ENCODE measurements at places on chromosomes 4 and X. TPM values are rescaled to one million over a fixed set of nuclear protein-coding genes. Genes with fewer than 3 reads are reported as not detected.

IBSP gene
- total RNA-seq = not detected

CTAG2 gene
- not detected for total RNA-seq

SPP1 gene
- 0.99 TPM for total RNA-seq

TRO gene
- 28.2 TPM for total RNA-seq

MSL3 gene
- 18.2 TPM for total RNA-seq

RHOH gene
- 74.2 TPM for total RNA-seq

HELT gene
- not detected for total RNA-seq

NUP54 gene
- 43.3 TPM for total RNA-seq

F11 gene
- total RNA-seq = 0.24 TPM

S100P gene
- 0.45 TPM for total RNA-seq

CT45A5 gene
- total RNA-seq = not detected

DNA sequence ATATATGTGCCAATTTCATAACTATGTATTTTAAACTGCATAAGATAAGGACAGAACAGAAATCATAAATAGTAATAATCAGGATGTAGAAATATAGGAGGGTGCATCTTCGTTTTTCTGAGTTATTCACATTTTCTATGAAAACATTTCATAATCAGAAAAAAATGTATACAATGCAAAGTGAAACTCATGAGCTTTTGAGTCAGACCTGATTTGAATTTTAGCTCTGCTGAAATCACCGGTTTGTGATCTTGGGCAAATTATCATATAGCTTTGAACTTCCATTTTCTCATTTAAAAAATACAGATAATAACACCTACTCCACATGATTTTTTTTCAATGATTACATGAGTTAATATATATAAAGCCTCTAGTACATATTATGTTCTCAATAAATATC lies 106.9 kb downstream of the KDR start:
- no peaks in the 10 kb centered on the region for H3K27me3 ChIP-seq
- no peaks in the 10 kb centered on the region for H3K36me3 ChIP-seq
- H3K4me1 ChIP-seq = no peaks in the 10 kb centered on the region
- no peak overlapping the region for H3K4me3 ChIP-seq
- DNase-seq = no peak

DNA sequence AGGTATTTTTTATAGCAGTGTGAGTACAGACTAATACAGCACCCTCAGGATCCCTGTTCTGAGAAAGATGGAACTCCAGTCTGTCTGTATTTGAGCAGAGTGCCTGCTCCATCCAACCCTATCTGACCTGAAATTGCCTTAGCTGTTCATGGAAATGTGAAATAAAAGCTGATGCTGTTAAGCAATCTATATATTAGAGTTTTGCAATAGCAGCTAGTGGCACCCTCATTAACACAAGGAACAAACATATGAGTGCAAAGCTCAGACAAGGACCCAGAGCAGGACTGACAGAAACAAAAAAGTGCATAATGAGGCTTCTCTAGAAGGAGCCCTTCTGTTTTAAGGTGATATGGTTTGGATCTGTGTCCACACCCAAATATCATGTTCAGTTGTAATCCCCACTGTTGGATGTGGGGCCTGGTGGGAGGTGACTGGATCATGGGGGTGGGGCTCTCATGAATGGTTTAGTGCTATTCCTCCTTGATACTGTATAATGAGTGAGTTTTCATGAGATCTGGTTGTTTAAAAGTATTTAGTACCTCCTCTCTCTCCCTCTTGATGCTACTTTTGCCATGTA lies 272.9 kb upstream of the KLF3 start:
- H3K4me3 ChIP-seq = no peak overlapping the region
- no peaks in the 10 kb centered on the region for H3K36me3 ChIP-seq
- DNase-seq = no peak

- no peak for DNase-seq
- H3K4me3 ChIP-seq = no peak overlapping the region
- H3K36me3 ChIP-seq = no peaks in the 10 kb centered on the region
- H3K4me1 ChIP-seq = peaks cover 21% of the 10 kb centered on the region
Observed at GRCh38 chr4:119110121-119110520, 25.5 kb upstream of the MYOZ2 start.

GRCh38 chr4:163317110-163317509 lies 15.3 kb downstream of the NPY1R start:
- H3K27me3 ChIP-seq = no peaks in the 10 kb centered on the region
- DNase-seq = no peak
- no peaks in the 10 kb centered on the region for H3K4me1 ChIP-seq
- H3K4me3 ChIP-seq = no peak overlapping the region

- no peak overlapping the region for H3K4me3 ChIP-seq
- H3K36me3 ChIP-seq = no peaks in the 10 kb centered on the region
- DNase-seq = peak; percentile 27
- no peaks in the 10 kb centered on the region for H3K27me3 ChIP-seq
- peaks cover 33% of the 10 kb centered on the region for H3K4me1 ChIP-seq
Observed at GRCh38 chr4:112130906-112131305, 14.3 kb upstream of the FAM241A start.

DNA sequence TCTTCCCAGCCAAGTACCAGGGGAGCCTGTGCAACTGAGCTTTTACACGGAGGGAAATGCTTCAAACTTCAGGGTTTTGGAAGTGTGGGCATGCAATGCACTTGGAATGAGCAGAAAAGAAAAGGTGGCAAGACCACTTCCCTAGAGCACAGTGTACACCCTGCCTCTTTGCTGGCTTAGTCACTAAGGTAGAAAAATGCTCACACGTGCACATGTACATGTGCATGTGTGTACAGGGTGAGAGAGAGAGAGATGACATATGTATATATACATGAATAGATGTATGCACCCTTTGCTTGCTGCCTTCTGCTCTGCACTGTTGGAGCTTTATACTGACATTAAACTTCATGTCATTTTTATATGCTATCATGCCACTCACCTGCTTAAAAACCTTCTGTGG lies 7.9 kb upstream of the KLF3 start:
- no peaks in the 10 kb centered on the region for H3K36me3 ChIP-seq
- no peak for DNase-seq
- no peaks in the 10 kb centered on the region for H3K4me1 ChIP-seq
- no peak overlapping the region for H3K4me3 ChIP-seq

- H3K4me3 ChIP-seq = no peak overlapping the region
- H3K27ac ChIP-seq = no peak overlapping the region
- H3K4me1 ChIP-seq = no peaks in the 10 kb centered on the region
- no peak for DNase-seq
- no peaks in the 10 kb centered on the region for H3K36me3 ChIP-seq
Observed at GRCh38 chr4:151422854-151423253, 13.9 kb downstream of the FHIP1A start.

DNA sequence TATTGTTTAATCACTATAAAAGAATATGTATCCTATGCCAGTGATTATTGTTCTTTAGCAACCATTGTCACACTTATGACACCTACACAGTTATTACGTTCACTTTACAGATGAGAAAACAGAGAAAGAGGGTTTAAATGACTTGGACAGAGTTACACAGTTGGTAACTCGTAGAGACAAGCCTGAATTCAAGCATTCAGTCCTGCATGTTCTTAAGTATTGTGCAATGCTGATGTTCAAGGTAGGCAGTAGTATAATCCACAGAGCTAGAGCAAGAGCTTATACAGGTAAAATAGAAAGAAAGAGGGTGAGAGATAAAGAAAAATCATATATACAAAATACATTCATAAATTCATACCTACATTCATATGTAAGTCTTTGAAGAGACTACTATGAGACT lies 249.8 kb upstream of the ANXA10 start:
- H3K4me3 ChIP-seq = no peak overlapping the region
- no peak for DNase-seq
- no peak overlapping the region for H3K27ac ChIP-seq
- H3K36me3 ChIP-seq = no peaks in the 10 kb centered on the region
- H3K4me1 ChIP-seq = no peaks in the 10 kb centered on the region

GRCh38 chrX:104435249-104435648 lies 130.8 kb upstream of the IL1RAPL2 start:
- no peak for DNase-seq
- H3K36me3 ChIP-seq = no peaks in the 10 kb centered on the region
- peaks cover 20% of the 10 kb centered on the region for H3K27me3 ChIP-seq
- no peak overlapping the region for H3K4me3 ChIP-seq
- no peaks in the 10 kb centered on the region for H3K4me1 ChIP-seq
- no peak overlapping the region for H3K27ac ChIP-seq

DNA sequence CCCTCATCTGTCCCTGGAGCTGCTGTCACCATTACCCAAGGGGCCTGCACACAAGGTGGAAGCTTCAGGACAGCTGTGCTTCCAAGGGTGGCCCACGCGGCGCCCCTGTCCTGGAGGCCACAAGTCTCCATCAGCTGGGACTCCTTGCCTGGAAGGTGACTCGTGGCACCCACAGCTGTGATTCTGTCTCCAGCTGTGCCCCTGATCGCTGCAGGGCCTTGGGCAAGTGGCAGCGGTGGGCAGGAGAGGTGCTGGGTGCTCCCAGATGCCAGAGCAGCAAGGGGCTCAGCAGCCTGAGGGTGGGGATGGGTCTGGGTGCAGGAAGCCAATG lies 9.0 kb upstream of the DUSP9 start:
- H3K27me3 ChIP-seq = peaks cover 4% of the 10 kb centered on the region
- no peak overlapping the region for H3K4me3 ChIP-seq
- DNase-seq = no peak
- H3K27ac ChIP-seq = no peak overlapping the region
- H3K4me1 ChIP-seq = no peaks in the 10 kb centered on the region
- no peaks in the 10 kb centered on the region for H3K36me3 ChIP-seq

Data from A673 (cell line).